ENCODE measurements at places on chromosomes 16 and 17. TPM values are rescaled to one million over a fixed set of nuclear protein-coding genes. Genes with fewer than 3 reads are reported as not detected.

DNA sequence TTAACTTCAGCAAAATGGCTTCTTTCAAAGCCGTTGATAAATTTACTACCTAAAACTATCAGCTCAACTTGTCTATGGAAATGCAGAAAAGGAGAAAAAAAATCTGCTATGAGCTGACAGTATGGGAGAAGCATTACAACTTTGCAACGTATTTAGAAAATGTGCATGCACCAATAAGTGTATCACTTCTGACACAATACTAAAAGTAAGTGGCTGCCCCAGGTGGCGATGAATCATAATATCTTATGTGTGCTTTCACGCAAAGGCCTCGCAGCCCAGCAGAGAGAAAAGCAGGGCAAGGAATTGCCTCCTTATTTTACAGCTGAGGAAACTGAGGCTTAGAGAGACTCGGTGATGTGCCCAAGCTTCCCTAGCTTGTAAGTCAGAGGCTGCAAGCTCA is 101.8 kb downstream of the SALL1 start:
- DNase-seq, result no peak

- DNase-seq, result no peak
Observed at GRCh38 chr16:48318630-48319029, 66.6 kb downstream of the SIAH1 start.

GRCh38 chr16:68770671-68771070 is 33.6 kb downstream of the CDH1 start:
- DNase-seq, result no peak

Gene PITPNC1
- 21.5 TPM for total RNA-seq

DNA sequence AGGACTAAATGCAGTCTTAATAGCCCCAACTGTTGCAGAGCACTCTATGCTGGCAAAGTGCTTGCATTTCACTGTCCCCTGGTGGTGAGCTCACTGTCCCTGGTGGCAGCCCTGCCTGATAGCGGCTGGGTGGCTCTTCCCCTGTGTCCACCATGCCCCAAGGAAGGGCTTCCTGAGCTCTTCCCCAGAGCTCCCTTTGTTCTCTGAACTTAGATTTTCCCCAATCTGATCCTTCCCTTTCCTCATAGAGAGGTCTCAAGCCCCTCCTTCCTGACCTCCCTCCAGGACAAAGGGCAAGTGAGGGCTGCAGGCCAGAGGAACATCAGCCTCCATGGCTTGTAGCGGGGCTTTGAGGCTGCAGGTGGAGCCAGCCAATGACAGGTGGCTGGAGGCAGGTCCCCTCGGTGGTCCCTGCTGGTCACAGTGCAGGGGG is 17.0 kb downstream of the BEAN1 start:
- DNase-seq, result no peak

DNA sequence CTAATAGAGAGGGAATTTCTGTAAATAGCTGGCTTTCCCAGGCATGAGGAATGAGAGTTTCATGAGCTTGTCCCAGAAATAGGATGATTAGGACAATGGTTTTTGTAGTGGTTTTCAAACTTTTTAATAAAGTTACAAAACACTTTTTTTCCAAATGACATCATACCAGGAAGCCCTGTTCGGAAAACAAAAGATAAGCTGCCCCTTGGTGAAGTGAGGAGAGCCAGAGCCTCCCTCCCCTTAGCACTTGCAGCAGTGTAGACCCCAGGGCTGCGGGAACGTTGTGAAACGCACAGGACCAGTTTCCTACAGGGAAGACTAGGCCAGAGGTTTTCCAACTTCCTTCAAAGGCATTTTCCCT is 7.6 kb downstream of the FBRS start:
- DNase-seq, result no peak

DNA sequence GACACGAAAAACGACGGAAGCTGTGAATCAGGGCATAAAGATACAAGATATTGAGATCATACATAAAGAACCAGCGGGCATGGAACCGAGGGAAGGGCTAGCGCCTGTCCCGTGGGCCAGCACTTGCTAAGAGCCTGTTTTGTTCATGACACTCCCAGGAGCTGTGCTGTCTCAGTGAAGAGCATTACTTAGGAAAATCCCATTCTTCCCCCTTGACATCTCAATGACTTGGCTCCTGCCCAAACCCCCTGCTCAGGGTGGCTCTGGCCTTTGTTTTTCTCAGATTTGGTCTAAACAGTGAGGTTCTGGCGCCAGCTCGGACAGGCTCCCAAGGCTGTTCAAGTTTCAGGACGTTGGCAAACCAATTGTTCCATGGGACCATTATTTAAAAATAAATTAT is 79.1 kb upstream of the SEC14L1 start:
- no peak for DNase-seq

Gene KRT34
- total RNA-seq, result not detected

- no peak for DNase-seq
Observed at GRCh38 chr16:4114257-4115208, 1.7 kb downstream of the ADCY9 start.

- DNase-seq, result no peak
Observed at GRCh38 chr17:63476854-63477479, at the start of gene ACE. ACE (plus strand) TSS chr17:63477061; CDS start chr17:63477095, 34 bp downstream.

- DNase-seq, result no peak
Observed at GRCh38 chr16:11452298-11452697, 107.0 kb downstream of the RMI2 start.

Data from neural crest cell (in vitro differentiated cells).